ENCODE measurements at places on chromosomes 13 and 19.

DNA sequence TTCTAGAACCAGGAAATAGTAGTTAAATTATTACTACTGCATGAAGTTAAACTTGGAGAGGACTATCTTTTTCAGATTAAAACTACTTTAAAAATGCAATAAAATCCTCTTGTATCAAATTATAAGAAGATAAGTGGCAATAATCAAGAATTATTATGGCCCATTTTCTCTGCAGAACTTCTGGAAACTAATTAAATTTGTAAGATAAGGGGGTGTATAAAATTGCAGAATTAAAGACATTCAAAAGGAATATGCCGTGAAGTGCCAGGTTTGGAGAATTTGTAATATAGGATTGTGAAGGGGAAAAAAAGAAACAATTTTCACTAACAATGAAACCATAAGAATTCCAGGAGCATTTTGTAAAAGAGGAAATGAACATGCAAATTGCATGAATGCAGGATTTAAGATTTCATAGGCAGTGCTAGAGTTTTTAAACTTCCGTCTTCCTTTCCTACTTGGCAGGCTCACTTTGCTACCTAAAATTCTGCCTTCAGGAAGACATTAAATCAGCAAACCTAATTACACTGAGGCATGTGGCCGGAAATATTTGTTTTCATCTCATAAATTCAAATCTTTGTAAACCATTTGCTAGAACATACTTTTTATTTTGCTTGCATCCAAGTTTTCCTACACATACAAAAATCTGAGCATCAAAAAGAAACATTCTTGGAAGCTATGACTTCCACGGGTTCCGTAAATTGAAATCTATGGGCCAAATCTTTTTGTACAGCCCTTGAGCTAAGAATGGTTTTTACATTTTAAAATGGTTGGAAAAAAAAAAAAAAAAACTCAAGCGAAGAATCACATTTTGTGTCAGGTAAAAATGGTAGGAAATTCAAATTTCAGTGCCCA, 166.9 kb downstream of the DCLK1 start:
- DNase-seq, result no peak

DNA sequence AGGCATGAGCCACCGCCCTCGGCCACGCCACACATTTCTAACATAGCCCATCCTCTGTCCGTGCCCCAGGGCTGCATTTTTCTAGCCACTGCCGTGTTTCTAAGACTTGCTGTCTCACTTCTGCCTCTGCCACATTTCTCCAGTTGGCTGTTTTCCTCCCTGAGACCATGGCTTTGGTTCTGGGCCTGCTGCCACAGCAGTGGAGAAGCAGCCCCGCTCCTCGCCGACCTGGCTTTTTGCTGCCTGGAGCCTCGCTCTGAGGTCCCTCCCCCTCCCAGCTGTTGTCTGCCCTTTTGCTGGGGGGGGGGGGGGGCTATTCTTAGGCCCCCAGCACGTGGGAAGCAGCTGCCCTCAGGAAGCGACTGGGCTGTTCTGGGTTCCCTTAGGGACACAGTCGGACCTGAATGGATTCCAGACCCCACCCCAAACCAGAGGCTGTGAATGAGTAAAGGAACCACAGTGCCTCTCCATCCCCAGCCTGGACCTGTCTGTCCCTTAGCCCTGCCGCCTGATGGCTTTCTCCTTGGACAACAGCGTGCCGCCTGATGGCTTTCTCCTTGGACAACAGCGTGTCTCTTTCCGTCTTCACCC, 3.3 kb downstream of the GYS1 start:
- no peak for DNase-seq

GRCh38 chr19:34960103-34960805, 3.8 kb downstream of the ZNF792 start:
- no peak for DNase-seq

DNA sequence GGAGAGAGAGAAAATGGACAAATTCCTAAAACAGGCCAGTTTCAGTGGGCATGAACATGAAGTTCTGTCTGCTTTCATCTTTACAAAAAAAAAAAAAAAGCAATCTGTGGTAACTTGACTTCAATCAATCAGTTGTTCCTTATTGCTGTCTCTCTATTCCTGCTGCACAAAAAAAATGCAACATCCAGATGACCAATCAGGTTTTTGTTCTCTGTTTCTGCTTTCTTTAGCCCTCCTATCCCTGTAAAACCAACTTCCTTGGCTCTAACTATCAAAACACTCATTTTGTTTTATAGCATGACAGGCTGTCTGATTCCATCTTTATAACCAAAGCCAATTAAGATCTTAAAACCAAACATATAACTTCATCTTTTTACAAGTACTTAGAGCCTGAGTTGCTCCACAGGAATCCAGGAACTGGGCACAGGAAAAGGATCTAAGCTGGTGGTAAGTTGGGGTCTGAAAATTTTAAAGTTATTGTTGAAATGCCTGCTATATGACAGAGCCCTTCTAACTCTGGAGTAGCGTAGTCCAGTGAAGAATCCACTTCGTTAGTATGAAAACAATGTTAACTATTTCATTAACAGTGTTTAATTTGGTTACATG, at the start of gene FPR3:
Gene FPR3, plus strand, starts transcription at position 273 of the 606 bp plus-strand sequence. CDS start 28,592 bp downstream, outside the sequence.
- DNase-seq, result no peak

DNA sequence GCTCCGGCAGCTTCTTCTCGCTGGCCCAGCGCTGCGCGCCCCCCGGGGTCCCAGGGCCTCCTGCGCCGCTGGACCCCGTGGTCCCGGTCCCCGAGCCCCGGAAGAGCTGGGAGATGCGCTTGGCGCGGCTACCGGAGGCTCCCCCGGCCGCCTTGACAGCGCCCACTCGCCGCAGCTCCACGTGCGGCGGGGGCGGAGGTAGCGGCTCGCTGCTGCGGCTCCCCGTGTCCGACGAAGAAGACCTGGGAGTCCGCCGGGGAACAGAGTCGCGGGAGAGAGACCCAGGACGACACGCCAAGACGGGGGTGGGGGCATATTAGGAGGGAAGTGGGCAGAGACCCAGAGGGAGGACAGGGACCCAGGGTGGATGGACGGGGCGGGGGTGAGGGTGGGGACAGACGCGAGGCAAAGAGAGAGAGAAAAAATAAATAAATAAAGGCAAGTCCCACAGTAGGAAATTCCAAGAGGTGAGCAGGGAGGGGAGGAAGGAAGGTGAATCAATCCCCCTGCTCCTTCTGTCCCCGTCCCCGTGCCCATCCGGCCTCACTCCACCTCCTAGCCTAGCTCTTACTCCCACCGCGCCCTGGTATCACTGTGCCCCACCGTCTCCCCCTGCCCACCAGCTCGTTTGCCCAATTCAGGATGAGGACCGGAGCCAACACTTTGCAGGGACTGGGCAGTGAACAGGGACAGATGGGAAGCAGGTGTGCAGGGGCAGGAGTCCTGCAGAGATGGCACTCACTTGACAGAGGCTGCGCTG, 826 bp downstream of the RASIP1 start:
- DNase-seq, result no peak

- DNase-seq, result no peak
These were observed 442.2 kb upstream of the KLF12 start for GRCh38 chr13:74576420-74576819.

GRCh38 chr13:93776936-93777335, 550.3 kb downstream of the GPC6 start:
- DNase-seq, result no peak

DNA sequence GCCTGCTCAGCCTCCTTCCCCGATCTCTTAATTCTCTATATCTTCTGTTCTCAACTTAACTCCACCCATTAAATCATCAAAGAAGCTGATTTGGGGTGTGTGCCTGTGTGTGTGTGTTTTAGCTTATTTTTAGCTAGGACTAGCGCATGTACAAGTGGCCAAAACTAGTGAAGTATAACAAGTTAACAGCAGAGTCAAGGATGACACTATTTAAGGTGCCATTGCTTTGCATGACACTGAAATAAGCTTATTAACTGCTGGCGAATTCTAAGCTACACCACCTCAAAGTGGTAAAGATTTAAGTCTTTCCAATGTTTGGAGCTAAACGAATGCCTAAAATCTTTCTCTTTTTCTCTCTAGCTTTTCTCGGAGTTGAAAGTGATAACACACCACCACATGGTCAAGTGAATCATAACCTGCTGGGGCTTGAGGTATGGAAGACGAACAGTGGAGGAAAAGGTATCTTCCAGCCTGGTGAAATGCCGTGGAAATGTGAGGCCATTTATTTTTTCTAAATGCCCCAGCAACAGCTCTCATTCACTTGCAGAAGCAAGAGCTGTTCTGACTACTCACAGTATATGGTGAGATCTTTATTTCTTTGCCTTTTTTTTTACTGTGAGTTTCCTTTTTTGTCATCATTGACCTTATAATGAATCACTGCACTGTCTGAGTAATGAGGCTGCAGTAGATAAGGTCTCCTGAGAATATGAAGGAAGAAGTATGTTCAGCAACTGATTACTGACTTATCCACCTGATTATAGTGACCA, 570.3 kb downstream of the PCDH9 start:
- DNase-seq, result no peak

- no peak for DNase-seq
These were observed 420.4 kb downstream of the NDFIP2 start for GRCh38 chr13:79901336-79901735.

- no peak for DNase-seq
These were observed 338.0 kb downstream of the ENOX1 start for GRCh38 chr13:43448605-43449336.

GRCh38 chr13:46168783-46169182, 13.2 kb downstream of the LCP1 start:
- no peak for DNase-seq

DNA sequence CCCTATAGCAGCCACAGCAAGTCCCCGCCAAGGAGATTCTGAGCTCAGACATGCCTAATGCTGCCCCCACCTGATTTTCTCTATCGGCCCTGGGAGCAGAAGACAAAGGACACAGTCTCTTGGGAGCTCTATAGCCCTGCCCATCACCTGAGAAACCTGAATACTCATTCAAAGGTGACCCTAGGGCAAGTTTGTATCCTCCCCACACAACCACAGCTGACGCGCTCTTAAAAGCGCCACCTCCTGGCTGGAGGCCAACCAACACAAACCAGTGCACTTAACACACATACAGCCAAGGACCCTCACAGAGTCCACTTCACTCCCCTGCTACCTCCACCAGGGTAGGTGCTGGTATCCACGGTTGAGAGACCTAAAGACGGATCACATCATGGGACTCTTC, 8.8 kb upstream of the IGFL4 start:
- no peak for DNase-seq

DNA sequence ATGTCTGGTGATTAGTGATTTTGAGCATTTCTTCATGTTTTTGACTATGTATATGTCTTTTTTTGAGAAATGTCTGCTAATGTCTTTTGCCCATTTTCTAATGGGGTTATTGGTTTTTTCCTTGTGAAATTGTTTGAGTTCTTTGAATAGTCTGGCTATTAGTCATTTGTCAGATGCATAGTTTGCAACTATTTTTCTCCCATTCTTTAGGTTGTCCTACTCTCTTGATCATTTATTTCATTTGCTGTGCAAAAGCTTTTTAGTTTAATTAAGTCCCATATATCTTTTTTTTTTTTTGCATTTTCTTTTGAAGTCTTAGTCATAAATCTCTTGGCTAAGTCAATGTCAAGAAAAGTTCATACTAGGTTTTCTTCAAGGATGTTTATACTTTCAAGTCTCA, 449.8 kb downstream of the DACH1 start:
- no peak for DNase-seq

DNA sequence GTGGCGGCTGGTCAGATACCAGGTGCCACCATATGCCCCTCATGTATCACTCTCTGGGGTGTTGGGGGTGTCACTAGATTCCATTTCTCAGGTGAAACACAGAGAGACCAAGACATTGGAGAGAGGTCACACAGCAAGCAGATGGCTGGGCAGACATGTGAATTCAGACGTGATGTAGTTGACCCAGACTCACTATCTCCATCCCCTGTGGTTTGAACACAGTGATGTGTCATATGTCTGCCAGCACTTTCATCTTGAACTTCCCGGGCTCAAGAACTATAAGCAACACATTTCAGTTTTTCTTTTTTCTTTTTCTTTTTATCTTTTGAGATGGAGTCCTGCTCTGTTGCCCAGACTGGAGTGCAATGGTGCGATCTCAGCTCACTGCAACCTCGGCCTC, 16.1 kb upstream of the UPF1 start:
- DNase-seq, result no peak

DNA sequence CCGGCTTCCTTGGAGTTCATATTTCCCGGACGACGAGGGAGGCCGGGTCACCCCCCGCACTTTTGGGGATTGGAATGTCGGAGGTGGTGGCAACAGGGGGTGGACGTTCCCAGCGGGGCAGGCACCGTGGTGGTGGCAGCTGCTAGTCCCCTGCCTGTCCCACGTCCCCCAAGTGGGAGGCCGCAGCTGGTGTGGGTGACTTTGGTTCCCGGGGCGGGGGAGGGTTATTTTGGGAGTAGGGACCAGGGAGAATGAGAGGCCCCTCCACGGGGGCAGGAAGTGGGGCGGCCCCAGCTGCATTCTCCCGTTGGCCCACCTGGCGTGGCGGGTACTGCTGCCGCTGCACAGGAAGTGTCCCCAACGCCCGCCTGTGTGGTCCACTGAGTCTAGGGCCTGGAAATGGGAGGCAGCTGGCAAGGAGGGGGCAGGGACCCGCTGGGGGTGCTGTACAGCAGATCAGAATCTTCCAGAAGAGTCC, 11.1 kb upstream of the PLIN3 start:
- DNase-seq, result no peak

DNA sequence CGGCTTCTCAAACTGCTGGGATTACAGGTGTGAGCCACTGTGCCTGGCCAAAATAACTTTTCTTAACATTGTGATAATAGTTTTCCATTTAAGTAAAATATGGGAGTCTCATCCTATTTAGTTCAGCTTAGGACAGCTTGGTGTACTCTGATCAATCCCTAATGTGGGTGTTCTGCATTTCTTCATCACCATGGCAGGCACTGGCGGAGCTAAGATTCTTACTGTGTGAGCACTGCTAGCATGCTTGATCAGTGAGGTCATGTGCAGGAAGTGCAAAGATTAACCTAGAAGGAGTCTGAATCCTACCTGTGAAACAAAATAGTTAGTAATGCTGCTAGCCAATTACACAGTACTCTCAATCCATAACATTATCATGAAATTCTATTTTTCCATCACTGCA, 1684.2 kb upstream of the SLC10A2 start:
- DNase-seq, result no peak

- DNase-seq, result no peak
These were observed at the start of gene NR2F6 for GRCh38 chr19:17245535-17245984. Gene NR2F6 (minus strand): TSS chr19:17245919. CDS start chr19:17245220, 699 bp downstream.

DNA sequence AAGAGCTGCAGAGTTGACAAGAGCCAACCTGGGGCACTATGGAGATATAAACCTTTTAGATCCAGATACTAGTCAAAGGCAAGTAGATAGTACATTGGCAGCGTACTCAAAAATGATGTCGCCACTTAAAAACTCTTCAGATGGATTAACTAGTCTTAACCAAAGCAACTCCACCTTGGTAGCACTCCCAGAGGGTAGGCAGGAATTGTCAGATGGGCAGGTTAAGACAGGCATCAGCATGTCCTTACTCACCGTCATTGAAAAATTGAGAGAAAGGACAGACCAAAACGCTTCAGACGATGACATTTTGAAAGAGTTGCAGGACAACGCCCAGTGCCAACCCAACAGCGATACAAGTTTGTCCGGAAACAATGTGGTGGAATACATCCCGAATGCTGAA, 8.9 kb downstream of the ZNF507 start:
- DNase-seq, result no peak

GRCh38 chr19:32224371-32225244, 120.8 kb upstream of the ZNF507 start:
- DNase-seq, result peak; percentile 36
